ENCODE measurements at places on chromosomes 16 and 17.
A peak's percentile ranks its signal among the peaks of the same experiment; 100 is the strongest.

- DNase-seq: peak; percentile 34
These were observed at the start of gene CCL7 for GRCh38 chr17:34269969-34270368. Gene CCL7, plus strand, starts transcription at chr17:34270221. Its CDS starts 70 bp downstream, at chr17:34270291.

GRCh38 chr16:58024486-58025350, 836 bp upstream of the MMP15 start:
- no peak for DNase-seq

GRCh38 chr17:77599699-77600098, 358.8 kb upstream of the TNRC6C start:
- no peak for DNase-seq

GRCh38 chr17:51258756-51259563, 889 bp downstream of the MBTD1 start:
- DNase-seq: no peak

DNA sequence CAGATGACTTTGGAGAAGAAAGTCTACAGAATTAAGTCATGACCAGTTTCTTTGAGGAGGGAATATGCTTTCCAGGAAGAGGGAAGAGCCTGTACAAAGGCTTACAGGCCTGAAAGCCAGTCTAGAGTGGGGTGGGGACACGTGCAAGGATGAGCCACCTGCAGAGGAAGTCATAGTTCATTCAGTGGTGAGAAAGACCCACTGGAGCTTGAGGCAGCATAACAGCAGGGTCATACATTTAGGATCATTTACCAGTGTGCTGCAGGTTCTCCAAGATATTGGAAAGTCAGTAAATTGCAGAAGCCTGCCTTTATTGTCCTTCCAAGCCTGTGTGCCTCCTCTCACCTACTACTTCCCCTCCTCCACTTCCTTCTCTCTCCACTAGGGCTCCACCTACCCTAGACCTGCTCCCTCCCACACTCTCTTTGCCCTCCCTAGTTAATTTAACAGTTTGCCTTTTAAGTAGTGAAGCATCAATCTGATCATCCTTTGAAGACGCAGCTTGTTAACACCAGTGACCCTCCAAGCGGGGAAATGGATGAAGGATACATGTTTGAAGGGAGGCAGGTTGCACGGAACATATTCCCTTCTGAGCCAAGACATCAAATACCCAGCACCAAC, 40.2 kb downstream of the CDRT15 start:
- DNase-seq: no peak

GRCh38 chr17:34245351-34245905, 9.7 kb upstream of the CCL2 start:
- no peak for DNase-seq

- DNase-seq: no peak
These were observed 3.3 kb upstream of the CACNG5 start for GRCh38 chr17:66831383-66832210.

GRCh38 chr16:28279006-28279405, 13.3 kb upstream of the SBK1 start:
- DNase-seq: no peak

GRCh38 chr17:30964876-30965275, 6.0 kb upstream of the RNF135 start:
- peak; percentile 29 for DNase-seq

DNA sequence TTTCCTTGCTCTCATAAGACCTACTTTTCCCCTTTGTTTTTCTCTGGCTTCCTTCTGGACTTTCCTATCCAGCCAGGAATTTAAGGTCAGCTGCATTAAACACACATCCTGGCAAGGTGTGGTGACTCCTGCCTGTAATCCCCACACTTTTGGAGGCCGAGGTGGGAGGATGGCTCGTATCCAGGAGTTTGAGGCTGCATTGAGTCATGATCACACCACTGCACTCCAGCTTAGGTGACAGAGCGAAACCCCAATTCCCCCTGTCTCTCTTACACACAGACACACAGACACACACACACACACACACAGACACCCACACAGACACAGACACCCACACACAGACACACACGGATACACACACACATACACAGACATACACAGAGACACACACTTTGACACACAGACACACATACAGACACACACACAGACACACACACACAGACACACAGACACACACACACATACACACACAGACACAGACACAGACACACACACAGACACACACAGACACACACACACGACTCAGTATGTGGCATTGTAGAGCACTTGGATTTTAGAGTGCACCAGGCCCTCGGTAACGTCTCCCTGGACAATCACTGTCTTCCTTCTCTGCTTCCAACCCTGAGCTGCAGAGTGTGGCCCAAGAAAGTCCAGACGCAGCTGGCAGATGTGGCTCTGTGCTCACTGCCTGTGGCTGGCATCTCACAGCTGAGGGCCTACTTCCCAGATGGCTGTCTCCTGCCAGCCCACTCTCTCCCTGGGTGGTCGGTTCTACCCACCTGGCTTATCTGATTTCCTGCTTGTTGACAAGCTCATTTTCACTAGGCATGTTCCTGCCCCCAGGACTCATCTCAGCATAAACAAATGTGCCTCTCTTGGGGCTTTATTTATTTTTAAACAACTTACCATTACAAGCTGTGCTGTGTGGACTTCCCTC, 39.0 kb downstream of the NLRP1 start:
- DNase-seq: no peak

GRCh38 chr16:67063008-67063407, 34.1 kb downstream of the CBFB start:
- DNase-seq: no peak

- no peak for DNase-seq
These were observed 21.7 kb upstream of the GSE1 start for GRCh38 chr16:85591381-85591780.

GRCh38 chr17:20253323-20253722, 214.0 kb downstream of the LGALS9B start:
- no peak for DNase-seq

- no peak for DNase-seq
These were observed 147.0 kb upstream of the RBFOX1 start for GRCh38 chr16:7185689-7186088.

- DNase-seq: no peak
These were observed 78.0 kb downstream of the RAP1GAP2 start for GRCh38 chr17:2874189-2874686.

DNA sequence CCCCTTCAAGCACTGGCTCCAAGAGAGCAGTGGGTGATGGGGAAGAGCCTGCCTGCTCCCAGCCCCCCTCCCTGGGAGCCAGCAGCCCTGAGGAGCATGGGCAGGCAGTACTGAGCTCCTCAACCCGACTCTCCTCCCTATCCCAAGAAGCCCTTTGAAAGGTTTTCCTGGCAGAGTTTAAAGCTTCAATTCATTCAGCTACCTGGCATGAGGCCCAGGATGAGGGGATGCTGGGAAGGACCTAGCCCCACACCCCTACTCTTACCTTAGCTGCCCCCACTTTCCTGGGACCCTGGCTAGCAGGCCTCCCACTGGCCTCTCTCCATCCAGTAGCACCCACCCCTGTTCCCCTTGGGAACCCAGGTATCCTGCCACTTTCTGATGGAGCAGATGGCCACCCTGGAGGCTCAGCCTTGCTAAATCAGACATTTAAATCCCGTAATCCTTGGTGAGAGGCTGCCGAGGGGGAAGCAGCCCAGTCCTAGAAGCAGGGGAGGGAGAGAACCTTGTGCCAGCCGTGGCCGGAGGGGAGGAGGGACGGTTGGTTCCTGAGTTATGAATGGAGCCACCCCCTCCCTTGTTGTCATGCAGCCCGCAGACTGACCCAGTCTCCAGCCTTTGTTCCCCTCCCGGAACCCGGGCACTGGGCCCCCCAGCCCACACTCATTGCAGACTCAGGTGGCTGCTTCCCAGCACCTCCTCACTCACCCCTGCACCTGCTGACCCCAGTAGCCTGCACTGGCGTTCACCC, 17.1 kb downstream of the ATP1B2 start:
- no peak for DNase-seq

DNA sequence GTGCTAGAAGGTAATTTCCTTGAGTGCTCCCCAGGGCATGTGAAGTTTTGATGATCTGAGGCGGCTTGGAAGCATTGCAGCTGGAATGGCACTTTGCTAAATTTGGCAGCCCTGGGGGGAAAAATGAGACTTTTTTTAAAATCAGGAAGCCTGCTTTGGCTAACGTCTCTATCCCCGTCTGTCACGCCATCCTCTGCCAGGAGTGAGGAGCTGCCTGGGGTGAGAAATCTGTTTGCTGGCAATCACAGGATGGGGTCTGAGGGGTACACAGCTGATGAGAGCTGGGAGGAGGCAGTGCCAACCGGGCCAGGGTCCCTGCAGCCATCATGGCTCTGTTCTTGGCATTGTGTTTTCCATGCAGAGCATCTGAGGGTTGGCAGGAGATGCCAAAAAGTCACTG, 2.0 kb downstream of the ABCC12 start:
- no peak for DNase-seq

GRCh38 chr17:72254808-72255449, 134.1 kb downstream of the SOX9 start:
- DNase-seq: no peak

DNA sequence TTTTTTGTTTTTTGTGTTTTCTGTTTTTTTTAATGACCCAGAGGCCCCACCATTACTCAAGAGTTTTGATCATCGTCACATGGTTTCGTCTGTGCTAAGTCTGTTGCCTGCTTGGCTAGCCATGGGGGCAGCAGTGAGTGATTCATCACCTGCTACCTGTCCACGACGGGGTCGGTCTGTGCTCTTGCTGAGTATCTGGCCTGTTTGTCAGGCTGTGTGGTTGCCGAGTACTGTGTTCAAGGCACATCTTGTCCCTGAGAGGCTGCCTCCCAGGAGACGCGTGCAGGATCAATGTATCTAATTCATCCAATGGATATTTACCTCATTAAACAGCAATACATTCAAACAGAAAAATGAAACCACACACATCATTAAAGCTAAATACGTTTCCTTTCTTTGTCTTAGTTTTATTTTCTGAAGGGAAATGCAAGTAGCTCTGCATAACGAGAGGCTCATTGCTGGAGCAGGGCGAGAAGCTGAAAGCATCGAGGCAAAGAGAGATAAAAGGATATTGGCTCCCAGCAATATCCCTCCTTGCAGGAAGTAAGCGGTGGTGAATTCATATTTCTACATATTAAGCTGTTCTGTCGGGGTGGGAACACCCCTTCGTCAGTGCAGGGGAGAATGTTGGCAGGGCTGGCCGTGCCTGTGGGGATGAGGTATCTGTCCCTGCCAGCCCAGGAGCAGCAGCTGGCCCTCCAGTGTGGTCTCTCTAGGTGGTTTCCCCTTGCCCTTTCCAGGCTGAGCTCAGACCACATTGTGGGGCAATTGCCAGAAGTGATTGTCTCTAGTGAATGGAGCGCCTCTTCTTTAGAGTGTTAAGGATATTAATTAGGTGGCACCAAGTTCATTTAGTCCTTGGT, 166.2 kb upstream of the ASIC2 start:
- no peak for DNase-seq

DNA sequence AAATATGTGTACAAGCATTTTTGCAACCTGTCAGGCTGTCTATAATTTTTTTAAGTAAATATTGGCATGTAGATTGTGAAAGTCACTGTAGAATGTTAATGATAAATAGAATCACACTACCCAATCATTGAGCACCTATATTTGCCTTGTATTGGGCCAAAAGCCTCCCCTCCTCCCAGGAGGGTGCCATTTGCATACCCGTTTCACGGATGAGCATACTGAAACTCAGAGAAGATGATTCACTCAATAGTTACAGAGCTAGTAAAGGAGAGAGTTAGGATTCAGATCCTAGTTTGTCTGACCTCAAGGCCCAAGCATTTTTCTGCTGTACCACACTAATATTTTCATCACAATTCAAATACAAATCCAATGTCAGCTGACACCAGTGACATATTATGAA, 299.7 kb upstream of the CDH11 start:
- no peak for DNase-seq

- no peak for DNase-seq
These were observed 1063.3 kb upstream of the EEF2KMT start for GRCh38 chr16:6160871-6161270.

GRCh38 chr16:10172848-10173655, 9.2 kb downstream of the GRIN2A start:
- peak; percentile 90 for DNase-seq

GRCh38 chr16:31664683-31665482, 137.2 kb downstream of the AHSP start:
- DNase-seq: peak; percentile 36

- no peak for DNase-seq
These were observed 22.7 kb downstream of the ASGR1 start for GRCh38 chr17:7156342-7156940.

DNA sequence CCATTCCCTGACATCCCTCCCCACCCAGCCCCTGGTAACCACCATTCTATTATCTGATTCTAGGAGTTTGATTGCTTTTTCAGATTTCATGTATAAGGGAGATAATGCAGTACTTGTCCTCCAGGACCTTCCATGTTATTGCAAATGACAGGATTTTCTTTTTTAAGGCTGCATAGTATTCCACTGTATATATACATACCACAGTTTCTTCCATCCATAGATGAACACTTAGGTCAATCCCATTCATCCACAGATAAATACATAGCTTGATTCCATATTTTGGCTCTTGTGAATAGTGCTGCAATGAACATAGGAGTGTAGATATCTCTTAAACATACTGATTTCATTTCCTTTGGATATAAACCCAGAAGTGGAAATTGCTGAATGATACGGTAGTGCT, 183.3 kb downstream of the CEP112 start:
- DNase-seq: no peak

- no peak for DNase-seq
These were observed 30.1 kb downstream of the VPS35 start for GRCh38 chr16:46658925-46659324.

GRCh38 chr16:3645504-3646347, 8.8 kb upstream of the DNASE1 start:
- DNase-seq: no peak

- no peak for DNase-seq
These were observed 391.1 kb downstream of the CNTNAP4 start for GRCh38 chr16:76668207-76668725.

- peak; percentile 66 for DNase-seq
These were observed 307 bp downstream of the CDYL2 start for GRCh38 chr16:80804056-80804525.

DNA sequence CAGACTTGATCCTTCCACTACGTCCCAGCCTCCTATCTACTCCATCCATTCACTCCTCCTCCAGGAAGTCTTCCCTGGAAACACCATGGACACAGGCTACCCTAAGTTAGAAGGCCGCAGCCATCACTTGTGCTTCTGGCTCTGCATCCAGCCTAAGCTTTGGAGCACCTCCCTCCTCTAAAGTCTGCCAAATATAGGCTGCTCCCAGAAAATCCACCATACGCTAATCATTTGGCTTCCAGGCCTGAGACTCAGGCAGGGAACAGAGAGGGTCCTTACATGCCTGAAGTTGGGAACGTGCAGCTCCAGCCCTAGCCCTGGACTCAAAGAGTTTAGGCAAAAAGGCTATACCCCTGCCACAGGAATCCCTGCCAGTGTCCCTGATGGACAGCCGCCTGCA, 6.7 kb downstream of the PCGF2 start:
- no peak for DNase-seq

GRCh38 chr16:83312015-83312717, 495.6 kb upstream of the HSBP1 start:
- DNase-seq: no peak

DNA sequence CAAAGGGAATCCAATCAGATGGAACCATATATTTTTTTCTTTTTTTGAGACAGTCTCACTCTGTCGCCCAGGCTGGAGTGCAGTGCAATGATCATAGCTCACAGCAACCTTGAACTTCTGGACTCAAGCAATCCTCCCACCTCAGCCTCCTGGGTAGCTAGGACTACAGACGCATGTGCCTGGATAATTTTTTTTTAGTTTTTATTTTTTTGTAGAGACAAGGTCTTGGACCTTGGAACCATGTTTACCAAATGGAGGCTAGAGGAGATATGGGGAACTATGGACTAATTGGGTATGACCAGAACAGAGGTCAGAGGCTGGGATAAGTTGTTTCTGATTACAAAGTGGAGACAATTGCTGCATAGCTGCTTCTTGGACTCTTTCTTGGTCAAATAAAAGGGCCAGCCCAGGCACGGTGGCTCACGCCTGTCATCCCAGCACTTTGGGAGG, 41.2 kb upstream of the ADCY9 start:
- no peak for DNase-seq
